ENCODE measurements at places on chromosomes 13 and 19. TPM values are rescaled to one million over a fixed set of nuclear protein-coding genes. Genes with fewer than 3 reads are reported as not detected.

Gene NFIX
- total RNA-seq = 4.3 TPM

Gene NLRP9
- not detected for total RNA-seq

Gene STOML3
- not detected for total RNA-seq

Gene GAS6
- 0.54 TPM for total RNA-seq

Gene LENG8
- total RNA-seq = 221 TPM
